Left kidney (tissue), 8 donors: ENCODE measurements at places on chromosomes 1 and 21.

DNA sequence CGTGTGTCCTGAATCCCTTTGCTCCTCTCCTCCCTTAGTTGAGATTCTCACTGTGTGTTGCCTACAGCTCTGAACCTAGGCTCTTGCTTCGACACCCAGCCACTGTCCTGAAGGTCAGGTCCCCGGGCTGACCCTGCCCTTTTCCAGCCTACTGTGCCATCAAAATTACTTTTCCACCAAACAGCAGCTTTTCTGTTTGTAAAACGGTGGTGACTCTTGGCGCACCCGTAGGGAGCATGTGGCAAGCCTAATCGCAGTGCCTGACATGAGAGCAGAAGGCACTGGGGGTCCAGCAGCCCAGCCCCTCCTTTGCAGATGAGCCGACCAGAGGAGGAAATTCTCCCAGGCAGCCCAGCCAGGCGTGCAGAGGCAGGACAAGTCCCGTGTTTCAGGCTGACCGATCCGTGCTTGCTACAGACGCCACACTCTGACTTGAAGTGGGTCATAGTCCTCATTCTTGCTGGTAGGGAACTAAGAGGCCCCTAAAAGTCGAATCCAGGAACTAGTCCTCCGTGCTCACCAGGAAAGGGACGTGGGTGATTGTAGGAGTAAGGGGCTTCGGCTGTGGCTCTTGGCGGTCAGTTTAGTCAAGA is 6.8 kb downstream of the GPR137B start:
- no peak for DNase-seq

GRCh38 chr1:59055908-59056719 is 240.8 kb upstream of the FGGY start:
- no peak for DNase-seq

GRCh38 chr1:76210160-76210559 is 135.6 kb downstream of the ST6GALNAC3 start:
- DNase-seq = no peak

GRCh38 chr1:51000160-51000559 is 30.1 kb downstream of the CDKN2C start:
- no peak for DNase-seq
